RPMI7951 (cell line): ENCODE measurements at places on chromosomes 4 and X.
A peak's percentile ranks its signal among the peaks of the same experiment; 100 is the strongest.

DNA sequence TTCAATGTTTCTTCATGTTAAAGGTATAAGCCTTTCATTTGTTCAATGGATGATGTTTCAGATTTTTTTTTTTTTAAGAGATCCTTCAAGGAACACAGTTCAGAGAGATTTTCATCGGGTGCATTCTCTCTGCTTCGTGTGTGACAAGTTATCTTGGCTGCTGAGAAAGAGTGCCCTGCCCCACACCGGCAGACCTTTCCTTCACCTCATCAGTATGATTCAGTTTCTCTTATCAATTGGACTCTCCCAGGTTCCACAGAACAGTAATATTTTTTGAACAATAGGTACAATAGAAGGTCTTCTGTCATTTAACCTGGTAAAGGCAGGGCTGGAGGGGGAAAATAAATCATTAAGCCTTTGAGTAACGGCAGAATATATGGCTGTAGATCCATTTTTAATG is 75.8 kb downstream of the NPNT start:
- no peak for DNase-seq

GRCh38 chrX:64192673-64193072 is 12.8 kb downstream of the AMER1 start:
- no peak for DNase-seq

DNA sequence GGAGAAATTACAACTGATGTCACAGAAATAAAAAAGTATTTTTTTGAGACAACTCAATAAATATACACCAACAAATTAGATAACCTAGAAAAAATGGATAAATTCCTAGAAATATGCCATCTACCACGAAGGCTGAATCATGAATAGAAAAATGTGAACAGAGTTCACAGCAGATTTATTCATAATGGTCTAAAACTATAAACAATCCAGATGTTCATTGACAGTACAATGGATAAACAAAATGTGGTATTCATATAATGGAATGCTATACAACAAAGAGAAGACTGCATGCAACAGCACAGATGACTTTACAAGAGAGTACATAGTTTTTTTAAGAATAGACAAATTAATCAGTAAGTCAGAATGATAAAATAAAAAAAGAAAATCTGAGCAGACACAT is 55.2 kb downstream of the CLOCK start:
- DNase-seq: no peak

DNA sequence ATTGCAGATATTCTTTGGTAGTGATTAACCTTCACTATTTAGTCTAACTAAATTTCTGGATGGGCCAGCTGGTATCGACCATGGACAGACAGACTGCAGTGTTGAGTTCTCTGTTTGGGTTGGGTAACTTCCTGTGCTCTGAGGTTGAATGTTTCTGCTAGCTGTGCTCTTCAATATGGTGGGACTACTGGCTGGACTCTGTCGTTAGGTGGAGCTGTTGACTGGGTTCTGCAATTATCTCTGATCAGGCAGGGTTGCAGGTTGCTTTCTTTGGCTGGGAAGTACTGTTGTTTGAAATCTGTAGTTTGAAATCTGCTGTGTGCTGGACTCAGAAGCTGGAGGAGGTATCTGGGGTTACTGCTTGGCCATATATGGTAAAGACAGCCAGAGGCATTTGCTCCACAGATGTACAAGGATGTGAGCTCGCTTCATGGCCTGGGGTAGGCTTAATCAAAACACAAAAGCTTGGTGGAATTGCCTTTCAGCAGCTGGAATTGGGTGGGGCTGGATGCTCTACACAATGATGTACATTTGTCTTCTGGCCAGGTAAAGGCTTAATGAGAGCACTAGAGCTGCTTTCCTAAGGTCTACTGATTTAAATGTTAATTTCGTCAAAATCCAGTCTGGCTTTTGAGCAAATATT is 1472.0 kb downstream of the FAM133A start:
- DNase-seq: peak; percentile 0

- peak; percentile 5 for DNase-seq
These were observed 744.5 kb upstream of the FAM241A start for GRCh38 chr4:111400741-111401140.

DNA sequence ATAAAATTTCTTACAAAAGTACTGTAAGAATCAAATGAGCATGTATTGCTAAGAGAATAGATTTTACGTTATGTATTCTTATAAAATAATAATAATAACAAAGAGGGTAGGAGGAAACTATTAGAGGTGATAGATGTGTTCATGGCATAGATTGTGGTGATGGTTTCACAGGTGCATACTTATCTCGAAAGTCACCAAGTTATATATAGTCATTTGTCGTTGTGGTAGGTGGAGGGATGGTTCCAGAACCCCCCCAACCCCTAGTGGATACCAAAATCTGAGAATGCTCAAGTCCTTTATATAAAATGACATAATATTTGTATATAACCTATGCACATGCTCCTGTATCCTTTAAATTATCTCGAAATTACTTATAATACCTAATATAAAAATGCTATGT is 36.7 kb upstream of the H2AZ1 start:
- no peak for DNase-seq

DNA sequence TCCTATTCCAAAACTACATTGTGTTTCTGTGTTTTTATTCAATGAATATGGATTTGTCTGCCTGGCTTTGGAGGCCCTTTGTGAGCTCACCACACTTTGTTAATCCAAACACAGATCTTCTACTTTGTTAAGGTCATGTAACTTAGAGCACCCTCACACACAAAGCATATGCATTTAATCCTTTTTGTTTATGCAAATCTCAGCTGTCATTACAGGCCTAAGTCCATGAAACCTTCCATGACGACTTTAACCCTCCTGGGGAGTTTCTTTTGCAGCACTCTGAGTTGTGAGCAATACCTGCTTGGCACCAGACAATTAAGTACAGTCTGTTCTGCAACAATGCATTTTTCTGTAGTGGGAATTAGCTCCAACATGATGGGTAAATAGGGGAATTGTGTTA is 14.9 kb downstream of the CCSER1 start:
- no peak for DNase-seq

GRCh38 chrX:135541351-135541750 is 20.9 kb downstream of the INTS6L start:
- no peak for DNase-seq

DNA sequence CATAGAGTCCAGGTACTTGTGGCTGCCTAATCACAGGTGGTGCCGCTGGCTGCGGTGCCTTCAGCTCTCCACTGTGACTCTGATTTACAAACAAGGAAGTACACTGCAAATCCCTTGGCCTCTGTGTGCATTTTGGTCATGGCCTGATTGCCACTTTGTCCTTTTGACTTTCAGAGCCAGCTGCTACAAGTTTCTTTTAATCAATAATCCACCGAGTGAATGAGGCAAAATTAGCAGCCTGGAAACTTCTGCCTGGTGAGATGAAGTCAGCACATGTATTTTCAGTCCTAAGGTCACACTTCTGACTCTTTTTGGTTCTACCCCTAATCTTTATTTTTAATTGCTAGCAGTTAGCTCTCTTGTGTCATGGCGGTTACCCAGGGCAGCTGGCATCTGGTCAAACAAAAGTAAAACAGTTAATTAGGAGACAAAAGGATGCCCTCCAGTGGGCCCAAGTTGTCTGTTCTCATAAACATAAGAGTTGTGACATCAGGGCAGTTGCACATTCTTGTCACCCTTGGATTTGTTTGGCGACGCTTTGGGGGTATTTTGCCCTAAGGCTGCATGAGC is 62.3 kb upstream of the LNX1 start:
- peak; percentile 80 for DNase-seq

DNA sequence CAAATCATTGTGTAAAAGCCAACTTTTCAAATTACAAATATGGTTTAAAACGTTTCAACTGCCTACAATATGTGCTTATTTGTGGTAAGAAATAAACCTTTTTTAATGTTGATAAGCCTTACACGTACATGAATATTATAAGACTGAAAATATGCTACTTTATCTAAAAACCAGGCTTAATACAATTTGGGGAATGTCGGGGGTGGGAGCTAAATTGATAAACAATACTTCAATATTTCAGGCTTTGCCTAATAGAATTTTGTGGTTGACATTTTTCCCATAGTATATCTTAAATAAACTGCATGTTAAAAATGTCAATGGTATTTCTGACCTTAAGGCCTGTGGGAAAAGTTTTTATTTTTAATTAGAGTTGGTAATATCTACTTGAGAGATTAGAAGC is 69.8 kb upstream of the SLIT2 start:
- DNase-seq: no peak

DNA sequence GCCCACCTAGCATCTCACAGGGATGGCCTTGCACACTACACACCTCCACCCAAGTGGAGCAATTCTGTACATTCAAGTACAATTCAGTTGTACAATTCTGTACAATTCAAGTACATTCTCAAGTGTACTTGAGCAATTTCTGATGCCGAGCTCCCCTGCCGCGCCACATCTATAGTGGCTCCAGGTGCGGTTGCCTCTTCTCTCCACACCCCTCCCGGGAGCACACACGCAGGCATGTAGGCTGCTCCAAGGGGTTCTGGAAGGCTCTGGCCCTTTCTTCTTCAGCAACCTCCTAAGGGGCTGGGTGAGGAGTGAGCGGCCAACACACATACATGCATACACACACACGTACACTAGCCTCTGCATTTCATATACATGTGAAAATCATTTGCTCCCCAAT is 18.9 kb upstream of the DUSP9 start:
- DNase-seq: no peak

- no peak for DNase-seq
These were observed 76.0 kb upstream of the H2AZ1 start for GRCh38 chr4:100026066-100026465.

DNA sequence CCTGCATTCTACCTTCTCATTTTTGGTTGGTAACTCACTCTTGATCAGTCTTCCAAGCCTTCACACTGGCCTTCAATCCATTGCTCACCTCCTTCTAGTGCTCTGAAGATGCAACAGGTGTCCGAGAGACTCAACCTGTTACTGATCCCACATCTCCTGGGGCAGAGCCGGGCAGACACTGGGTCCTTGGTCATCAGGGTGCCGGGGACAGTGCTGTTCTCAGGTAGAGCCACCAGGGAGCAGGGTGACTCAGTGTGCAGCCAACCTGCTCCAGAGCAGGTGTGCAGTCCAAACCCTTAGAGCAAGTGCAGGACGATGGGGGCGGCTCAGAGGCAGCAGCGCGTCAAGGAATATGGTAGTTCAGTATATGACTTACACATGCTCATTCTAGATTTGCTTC is 188.4 kb downstream of the DHX15 start:
- no peak for DNase-seq

- DNase-seq: peak; percentile 18
These were observed 141.7 kb downstream of the HHIP start for GRCh38 chr4:144787365-144788258.

GRCh38 chr4:56185901-56186300 is 201.4 kb downstream of the AASDH start:
- DNase-seq: no peak

- no peak for DNase-seq
These were observed 558.1 kb downstream of the IL1RAPL1 start for GRCh38 chrX:29145316-29145715.

DNA sequence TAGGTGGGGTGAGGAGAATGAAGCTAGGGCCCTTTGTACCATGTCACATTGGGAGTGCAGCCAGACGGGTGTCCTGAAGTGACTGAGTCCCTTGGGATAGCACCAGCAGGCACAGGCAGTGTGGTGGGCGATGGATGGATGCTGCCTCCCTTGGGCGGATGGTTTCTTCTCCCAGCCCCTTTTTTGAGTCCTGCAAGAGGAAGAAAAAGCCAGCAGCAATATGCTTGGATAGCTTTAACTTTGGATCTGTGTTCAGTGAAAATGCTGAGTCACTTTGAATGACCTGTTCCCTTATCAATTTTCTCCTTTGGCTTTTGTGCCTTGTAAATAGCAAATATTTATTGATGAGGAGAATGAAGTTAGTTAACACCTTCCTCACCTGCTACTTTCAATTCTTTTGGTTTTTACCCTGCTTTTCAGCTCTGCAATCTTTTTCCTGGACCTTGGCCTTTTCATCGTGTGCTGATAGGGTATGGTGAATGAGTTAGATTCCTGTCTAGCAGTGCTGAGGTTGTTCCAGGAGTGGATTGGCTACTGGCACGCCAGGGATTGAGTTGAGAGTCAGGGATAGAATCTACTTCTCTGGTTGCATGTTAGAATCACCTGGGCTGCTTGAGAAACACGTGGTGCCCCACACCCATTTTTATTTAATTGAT is 10.2 kb downstream of the DCUN1D4 start:
- DNase-seq: no peak

GRCh38 chr4:79296768-79297428 is 29.0 kb downstream of the NAA11 start:
- no peak for DNase-seq

DNA sequence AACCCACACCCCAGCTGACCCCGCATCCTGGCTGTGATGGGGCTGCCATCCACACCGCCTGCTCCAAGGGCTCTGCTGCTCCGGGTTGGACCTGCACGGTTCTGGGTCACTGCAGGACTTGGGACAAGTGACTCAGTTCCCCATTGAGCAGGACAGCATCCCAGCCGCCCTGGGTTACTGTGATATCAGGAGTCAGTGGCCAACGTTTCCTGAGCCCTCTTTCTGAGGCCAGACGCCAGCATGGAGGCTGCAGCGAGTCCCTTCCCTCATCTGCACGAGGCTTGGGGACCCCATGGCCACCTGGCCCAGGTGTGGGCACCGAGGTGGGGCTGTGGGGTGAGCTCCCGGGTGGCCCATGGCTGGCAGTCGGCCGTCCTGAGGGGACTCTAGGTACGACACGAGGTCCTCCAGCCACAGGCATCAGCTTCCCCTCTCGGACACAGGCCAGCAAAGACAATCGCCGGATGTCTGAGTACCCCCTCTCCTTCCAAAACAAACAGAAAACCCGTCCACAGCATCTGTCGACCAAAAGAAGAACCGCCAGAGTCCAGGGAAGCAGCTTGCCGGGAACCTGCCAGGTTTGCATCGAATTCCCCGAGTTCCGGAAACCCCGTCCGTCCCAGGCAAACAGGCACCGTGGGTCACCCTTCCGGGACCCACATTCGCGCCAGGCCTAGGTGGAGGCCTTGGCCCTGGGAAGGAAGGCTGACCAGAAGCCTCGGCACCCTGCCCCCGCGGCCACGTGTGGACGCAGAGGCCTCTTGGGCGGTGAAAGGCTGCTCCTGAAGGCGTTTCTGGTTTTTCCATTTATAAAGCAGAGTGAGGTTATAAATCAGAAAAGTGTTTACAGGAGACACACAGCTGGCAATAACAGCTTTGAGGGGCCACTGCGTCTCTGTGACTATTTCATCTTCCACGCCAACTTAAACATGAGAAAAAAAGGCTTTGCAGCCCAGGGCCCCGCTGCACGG is 136.0 kb downstream of the FAM53A start:
- DNase-seq: no peak

- DNase-seq: no peak
These were observed 609 bp upstream of the BCORL1 start for GRCh38 chrX:129981752-129982299.

GRCh38 chr4:185343726-185344581 is 51.8 kb downstream of the LRP2BP start:
- DNase-seq: no peak

- DNase-seq: no peak
These were observed 63.1 kb downstream of the RELL1 start for GRCh38 chr4:37623125-37623524.

DNA sequence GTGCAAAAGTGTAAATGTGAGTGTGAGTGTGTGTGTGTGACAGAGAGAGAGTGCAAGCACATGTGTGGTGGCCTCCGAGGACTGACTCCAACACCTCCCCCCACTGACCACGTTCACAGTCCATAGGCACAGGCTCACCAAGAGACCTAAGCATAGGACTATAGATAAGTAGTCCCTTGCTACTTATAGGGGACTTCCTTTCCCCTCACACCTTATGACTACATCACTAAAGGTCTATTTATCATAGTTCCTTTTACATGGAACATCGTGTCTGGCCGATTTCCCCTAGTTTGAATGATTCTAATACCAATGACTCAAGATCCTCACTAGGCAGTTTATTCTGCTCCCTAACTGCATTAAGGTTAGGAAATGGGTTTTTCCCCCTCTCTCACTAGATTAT is 17.8 kb downstream of the FRMPD3 start:
- no peak for DNase-seq
